Renal cortex interstitium (tissue), 15 donors: ENCODE measurements at places on chromosomes 7 and 10. TPM values are rescaled to one million over a fixed set of nuclear protein-coding genes. Genes with fewer than 3 reads are reported as not detected.

IPMK gene
- 7.7 TPM for polyA plus RNA-seq

PURB gene
- polyA plus RNA-seq, result 33.5 TPM

IKZF1 gene
- polyA plus RNA-seq, result 0.98 TPM

FXYD4 gene
- polyA plus RNA-seq, result 5.5 TPM

SMKR1 gene
- 2.4 TPM for polyA plus RNA-seq

PKD1L1 gene
- polyA plus RNA-seq, result 0.30 TPM

GRCh38 chr10:117360994-117361667 is 14.1 kb downstream of the PDZD8 start:
- no peak for DNase-seq

- no peak for DNase-seq
Measured at GRCh38 chr7:100860702-100861615, 6.2 kb upstream of the TRIP6 start.

DNA sequence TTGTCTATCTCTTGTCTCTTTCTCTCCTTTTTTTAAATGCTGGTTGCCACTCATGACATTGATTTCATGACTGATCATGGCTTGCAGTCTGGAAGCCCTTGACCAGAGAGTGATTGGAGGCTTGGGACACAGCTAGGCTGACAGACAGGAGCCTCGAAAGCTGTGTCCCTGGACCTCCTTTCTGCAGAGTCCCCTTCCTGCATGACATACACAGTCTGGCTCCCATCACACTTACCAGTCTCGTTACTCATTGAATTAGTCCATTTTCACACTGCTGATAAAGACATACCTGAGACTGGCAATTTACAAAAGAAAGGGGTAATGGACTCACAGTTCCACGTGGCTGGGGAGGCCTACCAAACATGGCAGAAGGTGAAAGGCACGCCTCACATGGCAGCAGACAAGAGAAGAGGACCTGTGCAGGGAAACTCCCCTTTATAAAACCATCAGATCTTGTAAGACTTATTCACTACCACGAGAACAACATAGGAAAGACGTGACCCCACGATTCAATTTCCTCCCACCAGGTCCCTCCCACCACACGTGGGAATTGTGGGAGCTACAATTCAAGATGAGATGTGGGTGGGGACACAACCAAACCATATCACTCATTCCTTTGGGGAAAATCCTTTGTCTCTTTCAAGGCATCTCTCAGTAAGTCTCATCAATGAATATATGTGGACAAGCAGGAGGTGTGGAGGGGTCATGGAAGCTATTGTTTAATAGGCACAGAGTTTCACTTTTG is 102.3 kb downstream of the TBXAS1 start:
- no peak for DNase-seq

GRCh38 chr10:30343962-30344361 is 5.1 kb downstream of the MTPAP start:
- no peak for DNase-seq

DNA sequence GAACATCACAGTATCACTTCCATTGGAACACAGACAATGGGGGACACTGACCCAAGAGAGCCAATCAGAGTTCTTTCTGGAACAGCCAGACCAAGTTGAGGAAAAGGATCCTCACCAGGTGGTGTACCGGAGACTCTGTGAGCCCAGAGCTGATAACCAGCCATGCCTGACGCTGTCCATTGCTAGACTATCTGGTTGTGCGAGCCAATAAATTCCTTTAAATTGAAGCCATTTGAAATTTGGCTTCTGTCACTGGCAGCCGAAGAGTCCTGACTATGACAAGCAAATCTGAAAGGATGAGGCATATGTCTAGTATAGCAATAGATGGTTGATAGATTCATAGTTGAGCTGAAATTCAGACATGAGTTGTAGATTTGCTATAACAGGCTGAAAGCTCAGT is 3.1 kb upstream of the LHPP start:
- DNase-seq, result no peak

GRCh38 chr7:95204618-95205017 is 119.7 kb downstream of the PON1 start:
- no peak for DNase-seq

DNA sequence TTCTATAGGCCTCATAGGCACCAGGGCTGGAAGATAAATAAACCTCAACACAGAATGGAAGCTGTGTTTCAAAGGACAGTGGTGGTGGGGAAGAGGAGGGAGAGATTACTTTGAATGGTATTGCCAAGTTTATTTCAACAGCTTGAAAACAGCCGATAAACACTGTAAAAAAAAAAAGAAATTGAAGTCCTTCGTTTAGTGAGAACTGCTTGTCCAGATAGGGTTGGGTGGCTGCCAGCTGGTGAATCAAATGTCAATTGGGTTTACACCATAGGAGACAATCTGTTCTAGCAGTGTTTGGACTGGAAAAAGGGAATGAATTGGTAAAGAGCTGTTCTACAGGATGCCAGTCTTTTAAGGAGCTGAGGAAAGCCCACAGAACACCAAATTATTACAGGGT is 254.8 kb downstream of the PHF14 start:
- DNase-seq, result no peak
